ENCODE measurements at places on chromosomes 2 and 18.

DNA sequence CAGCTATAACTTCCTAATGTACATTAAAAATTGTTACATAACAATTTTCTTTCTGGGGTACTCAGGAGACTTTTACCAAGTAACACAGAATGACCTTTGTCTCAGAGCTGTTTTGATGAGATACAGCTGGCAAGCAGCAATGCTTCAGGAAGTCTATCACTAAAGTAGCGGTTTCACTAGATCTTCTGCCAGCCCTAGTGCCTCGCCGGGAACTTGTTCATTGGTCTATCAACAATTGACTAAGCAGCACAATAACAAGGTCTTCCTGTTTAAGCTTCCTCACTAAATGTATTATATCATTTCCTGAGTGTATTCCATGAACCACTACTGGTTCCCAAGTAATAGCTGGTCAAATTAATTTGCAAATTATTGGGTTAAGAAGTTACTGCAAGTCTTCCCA, 69.2 kb downstream of the TRIP12 start:
- no peak for DNase-seq

DNA sequence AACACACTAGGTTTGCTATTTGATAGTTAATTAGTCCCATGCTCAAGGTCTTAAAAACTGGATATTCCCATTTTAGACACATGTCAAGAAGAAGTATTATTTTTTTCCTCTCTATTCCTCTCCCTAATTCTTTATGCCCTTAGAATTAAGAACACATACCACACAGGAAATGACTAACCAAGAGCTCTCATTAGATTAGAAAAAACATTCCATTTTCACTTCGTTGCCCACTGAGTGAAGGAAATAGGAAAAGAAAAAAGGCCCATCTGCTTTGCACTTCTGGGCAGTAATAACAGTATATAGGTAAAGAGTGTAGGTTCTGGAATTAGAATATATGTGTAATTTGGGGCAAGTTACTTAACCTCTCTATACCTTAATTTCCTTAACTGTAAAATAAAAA, 26.9 kb downstream of the ACADL start:
- no peak for DNase-seq

DNA sequence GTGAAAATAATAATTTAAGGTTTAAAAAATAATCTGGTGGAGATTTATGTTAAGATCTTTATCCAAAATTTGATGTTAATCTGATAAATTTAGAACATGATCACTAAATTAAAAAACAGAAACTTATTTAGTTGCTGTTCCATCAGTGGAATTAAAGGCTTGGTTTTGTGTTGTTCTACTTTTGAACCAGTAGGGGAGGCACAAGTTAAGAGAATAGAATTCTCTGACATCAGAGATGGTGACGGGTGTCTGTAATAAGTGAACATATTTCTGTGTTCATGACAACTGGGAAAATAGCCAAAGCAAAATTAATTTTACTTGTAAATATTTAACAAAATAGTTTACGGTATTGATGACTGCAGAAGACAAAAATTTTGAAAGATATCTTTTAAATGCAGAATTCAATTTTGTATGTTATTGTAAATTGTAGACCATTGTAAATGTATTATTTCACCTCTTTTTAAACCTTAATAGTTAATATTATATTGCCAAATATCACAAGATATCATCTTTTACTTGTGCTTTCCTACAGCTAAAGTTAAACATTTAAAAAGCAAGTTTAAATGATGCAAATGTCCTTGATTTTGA, 106.0 kb downstream of the UBR3 start:
- DNase-seq: no peak

DNA sequence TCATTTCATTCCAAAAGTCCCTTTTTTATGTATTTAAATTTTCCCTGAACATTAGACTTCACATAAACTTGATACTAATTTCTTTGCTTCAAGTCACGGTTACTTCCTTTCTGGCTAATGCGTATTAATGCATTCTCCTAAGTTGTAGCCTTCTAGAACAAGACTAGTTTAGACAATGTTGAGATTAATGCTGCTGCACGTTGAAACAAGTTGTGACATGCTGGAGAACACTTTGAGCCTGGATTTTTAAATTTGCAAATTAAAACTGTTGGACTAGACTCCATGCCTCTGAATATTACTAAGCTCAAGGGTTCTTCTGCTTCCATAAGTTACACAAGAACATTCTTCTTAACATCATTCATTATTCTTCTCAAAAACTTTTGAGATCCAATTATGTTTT, 29.1 kb downstream of the ID2 start:
- DNase-seq: no peak

DNA sequence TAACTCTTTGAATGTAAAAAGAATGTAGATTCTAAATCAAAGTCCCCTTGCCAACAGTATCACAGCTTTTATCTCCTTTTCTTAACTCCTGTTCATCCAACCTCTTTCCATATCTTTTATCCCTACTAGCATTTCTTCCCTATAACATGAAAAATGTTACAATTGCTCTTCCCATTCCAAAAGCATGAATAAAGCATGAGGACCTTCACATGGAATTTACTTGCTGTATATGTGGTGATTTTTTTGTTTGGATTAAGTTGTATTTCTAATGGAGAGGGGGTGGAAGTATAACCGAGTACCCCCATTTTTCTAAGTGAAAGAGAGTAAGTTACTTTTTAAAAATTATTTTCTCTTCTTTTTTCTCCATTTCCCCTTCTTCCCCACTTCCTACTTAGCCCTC, 94.9 kb upstream of the RBBP8 start:
- no peak for DNase-seq

DNA sequence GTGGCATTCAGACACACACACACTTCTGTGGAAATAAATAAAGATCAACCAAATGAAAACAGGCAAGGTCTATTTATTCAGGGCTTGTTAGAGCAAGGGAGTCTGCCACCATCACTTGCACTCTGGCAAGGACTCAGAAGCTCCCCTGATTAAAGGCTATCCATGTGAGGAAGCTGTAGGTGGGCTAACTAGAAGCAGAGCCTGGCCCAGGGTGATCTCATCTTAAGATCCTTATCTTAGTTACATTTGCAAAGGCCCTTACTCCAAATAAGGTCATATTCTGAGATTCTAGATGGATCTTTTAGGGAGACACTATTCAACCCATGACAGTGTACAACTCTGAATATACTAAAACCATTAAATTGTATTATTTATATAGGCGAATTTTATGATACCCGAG, 190.0 kb upstream of the SRD5A2 start:
- DNase-seq: no peak

DNA sequence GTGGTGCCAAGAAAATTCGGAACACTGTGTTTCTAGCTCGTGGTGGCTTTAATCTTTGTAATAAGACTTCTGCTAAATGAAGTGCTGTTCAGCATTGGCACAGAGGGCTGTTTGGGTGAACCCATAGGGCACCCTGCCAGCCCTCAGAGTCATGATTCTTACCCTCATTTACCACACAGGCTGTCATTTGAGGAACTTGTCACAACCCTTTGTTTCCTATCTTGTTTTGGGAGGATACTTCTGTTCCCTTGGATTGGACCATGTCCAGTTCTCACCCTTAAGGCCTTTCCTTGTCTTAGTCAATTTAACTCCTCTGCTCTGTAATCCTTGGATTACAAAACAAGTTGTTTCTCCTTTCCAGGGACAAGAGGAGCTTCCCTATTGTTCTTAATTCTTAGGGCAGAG, 225.7 kb downstream of the MTX2 start:
- DNase-seq: no peak

DNA sequence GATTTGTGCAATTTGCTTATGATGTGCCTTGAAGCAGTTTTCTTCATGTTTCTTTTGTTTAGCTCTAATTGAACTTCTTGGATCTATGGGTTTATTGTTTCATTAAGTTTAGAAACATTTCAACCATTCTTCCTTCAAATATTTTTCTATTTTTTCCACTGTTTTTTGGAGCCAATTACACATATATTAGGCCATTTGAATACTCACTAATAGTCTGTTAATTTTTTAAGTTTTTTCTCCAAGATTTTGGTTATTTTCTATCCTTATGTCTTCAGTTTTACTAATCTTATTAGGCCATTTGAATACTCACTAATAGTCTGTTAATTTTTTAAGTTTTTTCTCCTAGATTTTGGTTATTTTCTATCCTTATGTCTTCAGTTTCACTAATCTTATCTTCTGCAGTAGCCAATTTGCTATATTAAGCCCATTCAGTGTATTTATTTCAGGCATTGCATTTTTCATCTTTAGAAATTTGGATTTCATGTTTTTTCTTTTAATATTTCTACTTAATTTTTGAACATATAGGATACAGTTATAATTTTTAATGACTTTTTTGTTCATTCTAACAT, 9.5 kb upstream of the TMEM87B start:
- DNase-seq: no peak

DNA sequence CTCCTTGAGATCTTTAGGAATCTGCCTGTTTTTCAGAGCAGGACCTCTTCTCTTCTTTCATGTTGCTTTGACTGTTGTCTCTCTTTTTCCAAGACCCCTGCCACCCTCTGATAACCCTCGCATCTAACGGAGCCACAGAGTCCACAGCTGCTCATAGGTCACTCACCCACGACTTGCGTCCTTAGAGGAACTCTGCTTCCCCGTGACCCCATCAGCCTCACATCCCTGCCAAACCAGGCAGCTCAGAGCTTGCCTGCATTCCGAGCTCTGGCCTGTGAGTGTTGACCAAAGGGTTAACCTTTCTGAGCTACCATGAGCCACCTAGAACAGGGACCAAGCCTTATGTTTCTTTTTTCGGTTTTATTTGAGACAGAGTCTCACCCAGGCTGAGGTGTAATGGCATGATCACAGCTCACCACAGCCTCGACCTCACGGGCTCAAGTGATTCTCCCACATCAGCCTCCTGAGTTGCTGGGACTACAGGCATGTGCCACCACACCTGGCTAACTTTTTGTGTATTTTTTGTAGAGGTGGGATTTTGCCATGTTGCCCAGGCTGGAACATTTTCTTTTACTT, 36.4 kb downstream of the CABLES1 start:
- DNase-seq: no peak

All from activated T-helper 9 cell treated with anti-CD3 and anti-CD28 coated beads, Interleukin-2, amount 50 U/mL, for 16 hours (primary cell).